Lower leg skin (tissue), 4 donors: ENCODE measurements at places on chromosomes 11 and 22. TPM values are rescaled to one million over a fixed set of nuclear protein-coding genes. Genes with fewer than 3 reads are reported as not detected.

DNA sequence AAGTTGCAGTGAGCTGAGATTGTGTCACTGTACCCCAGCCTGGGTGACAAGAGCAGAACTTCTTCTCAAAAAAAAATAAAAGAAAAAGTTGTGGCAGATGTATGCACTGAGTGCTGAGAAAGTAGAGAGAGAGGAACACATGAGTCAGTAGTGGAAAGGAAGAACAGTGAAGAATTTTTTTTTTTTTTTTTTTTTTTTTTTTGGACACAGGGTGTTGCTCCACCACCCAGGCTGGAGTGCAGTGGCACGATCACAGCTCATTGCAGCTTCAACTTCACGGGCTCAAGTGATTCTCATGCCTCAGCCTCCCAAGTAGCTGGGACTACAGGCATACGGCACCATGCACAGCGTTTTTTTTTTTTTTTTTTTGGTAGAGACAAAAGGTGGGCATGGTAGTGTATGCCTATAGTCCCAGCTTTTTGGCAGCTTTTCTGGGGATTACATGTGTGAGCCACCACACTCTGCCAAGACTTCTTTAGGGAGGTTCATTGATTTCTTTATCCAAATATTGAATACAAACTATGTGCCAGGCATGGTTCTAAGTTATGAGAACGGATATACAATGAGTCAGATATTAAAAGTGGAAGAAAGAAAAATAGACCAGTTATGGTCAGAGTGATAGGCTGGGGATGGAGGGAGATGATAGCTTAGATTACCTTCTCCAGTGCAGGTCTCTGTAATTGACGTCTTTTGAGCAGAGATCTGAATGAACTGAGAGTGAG lies 62.0 kb downstream of the YAP1 start:
- DNase-seq, result no peak

- no peak for DNase-seq
Observed at GRCh38 chr11:81915045-81915444, 818.6 kb downstream of the FAM181B start.

NRIP3 gene
- total RNA-seq, result 1.8 TPM

DNA sequence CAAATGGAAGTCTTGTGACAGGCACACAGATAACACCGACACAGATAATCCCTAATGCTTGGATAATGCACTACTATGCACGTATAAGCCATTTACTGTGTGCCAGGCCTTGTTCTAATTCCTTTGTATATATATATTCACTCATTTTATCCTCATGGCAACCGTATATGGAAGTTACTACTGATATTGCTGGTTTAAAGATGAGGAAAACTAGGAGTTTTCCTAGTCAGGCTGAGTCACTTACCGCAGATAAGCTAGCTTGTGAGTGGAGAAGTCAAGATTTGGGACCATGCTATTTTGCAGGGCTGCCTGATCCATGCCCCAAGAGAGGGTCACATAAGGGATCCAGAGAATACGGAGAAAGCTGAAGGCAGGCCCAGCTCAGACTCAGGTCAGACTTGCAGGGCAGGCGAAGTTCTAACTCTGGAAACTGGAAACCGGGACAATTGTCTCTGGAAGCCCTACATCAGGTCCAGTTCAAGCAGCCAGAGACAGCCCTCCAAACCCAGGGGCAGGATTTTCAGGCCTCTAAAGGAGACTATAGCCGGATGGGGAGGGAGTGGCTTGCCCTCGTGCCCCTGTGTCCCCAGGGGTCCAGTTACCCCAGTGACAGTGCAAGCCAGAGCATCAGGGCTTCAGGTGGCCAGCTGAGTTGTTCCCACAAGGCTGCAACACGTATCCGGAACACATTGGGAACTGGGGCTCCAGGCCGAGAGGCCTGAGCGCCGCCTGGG lies 534.8 kb downstream of the INSC start:
- no peak for DNase-seq

DNA sequence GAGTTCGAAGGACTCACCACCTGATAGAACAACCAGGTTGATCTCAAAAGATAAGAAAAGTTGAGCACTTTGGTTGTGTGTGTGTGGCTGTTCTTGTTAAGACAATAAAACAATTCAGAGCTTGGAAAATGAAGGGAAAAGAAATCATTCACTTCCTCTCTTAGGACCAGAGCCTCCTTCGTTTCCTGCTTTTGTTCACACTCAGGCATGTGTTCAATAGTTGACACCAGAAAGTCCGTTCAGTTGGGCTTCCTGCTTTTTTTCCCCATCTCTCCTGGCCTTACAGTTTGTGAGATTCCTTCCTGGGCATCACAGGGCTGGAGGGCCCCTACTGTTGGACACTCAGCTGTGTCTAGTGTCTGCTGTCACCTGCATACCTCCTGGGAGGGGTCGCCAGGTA lies 48.0 kb downstream of the TSPAN18 start:
- DNase-seq, result no peak

- DNase-seq, result no peak
Observed at GRCh38 chr22:45285263-45286058, 712 bp downstream of the UPK3A start.

DNA sequence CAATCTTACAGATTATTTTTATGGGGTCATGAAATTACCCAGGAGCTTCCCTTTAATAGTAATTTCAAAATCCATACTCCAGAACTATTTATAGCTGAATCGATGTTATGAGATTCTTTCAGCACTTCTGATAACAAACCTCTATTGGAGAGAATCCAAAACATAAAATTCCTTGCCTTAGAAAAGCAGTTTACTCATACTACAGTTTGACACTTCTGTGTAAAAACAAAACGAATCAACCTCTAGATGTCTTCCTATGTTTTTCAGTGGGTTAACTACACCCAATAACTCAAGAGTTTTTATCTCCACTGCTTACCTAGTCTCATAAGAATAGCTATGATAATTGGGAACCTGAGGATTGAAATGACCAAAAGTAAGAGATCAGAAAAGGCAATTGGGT lies 35.6 kb downstream of the KIF18A start:
- no peak for DNase-seq

DNA sequence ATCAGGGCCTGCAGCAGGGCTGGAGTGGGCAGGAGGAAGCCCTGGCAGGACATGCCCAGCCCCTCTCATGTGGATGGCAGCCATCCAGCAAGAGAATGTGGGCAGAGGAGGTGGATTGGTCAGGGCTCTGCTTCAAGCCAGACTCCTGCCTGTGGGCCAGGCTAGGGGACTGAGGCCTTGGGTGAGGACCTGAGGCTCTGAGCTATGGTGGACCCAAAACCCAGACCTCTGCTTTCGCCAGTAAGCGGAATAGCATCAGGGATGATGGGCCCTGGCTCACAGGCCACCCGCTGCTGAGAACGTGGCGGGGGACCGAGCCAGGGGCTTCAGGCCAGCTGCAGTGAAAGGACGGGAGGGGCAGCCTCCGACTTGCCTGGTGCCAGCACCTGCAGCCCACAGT lies 57.4 kb downstream of the LINC01488 start:
- DNase-seq, result no peak

TSPAN18 gene
- 0.95 TPM for total RNA-seq

- no peak for DNase-seq
Observed at GRCh38 chr11:130260742-130261141, 54.0 kb downstream of the ZBTB44 start.

- DNase-seq, result no peak
Observed at GRCh38 chr22:45093609-45094008, 70.1 kb upstream of the NUP50 start.
